ENCODE measurements at places on chromosomes 5 and 9.

GRCh38 chr9:27683181-27683580 lies 109.9 kb upstream of the C9orf72 start:
- no peak overlapping the region for H3K4me3 ChIP-seq
- DNase-seq, result no peak
- no peak overlapping the region for H3K27ac ChIP-seq
- no peaks in the 10 kb centered on the region for H3K27me3 ChIP-seq

GRCh38 chr9:113184539-113184938 lies 33.7 kb downstream of the SLC31A2 start:
- H3K4me3 ChIP-seq, result no peak overlapping the region
- H3K4me1 ChIP-seq, result no peaks in the 10 kb centered on the region
- peaks cover 60% of the 10 kb centered on the region for H3K36me3 ChIP-seq
- no peaks in the 10 kb centered on the region for H3K27me3 ChIP-seq
- no peak overlapping the region for H3K27ac ChIP-seq

- DNase-seq, result no peak
- H3K4me1 ChIP-seq, result no peaks in the 10 kb centered on the region
- no peaks in the 10 kb centered on the region for H3K36me3 ChIP-seq
- no peak overlapping the region for H3K27ac ChIP-seq
- H3K4me3 ChIP-seq, result no peak overlapping the region
These were observed 212.7 kb upstream of the CD180 start for GRCh38 chr5:67409126-67409777.

DNA sequence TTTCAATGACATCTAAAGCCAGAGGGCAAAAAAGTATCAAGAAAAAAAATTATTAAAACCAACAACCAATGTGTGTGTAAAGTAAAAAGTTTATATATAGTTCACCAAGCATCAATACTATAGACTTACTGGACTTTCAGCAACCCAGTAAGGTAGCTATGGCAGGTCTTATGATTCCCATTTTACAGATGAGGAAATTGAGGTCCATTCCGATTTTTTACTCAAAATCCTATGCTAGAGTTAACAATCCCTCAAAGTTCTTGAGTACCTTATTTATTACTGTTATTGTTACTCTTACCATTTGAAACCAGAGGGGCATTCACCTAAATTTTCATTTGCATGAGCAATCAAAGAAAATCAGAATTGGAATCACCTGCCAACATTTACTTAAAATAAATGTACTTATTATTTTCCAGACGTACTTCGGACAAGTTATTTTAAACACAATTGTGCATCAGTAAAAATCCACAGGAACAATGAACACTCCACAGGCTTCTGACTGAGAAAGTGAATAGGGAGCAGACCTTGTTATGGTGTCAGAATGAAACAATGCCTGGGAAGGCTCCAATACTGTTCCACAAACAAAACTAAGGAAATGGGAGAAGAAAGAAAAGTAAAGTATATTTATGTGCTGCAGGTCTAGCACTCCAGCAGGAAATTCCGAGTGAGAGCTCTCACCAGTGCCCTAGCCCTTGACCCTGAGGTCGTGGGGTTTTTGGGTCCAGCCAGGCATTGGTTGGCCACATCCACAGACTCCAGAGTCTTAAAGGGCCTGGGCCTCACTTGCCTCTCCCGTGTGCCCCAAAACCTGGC lies 229.9 kb downstream of the PIK3R1 start:
- no peaks in the 10 kb centered on the region for H3K36me3 ChIP-seq
- DNase-seq, result no peak
- H3K27ac ChIP-seq, result no peak overlapping the region
- H3K4me3 ChIP-seq, result no peak overlapping the region
- peaks cover 20% of the 10 kb centered on the region for H3K4me1 ChIP-seq
- no peaks in the 10 kb centered on the region for H3K27me3 ChIP-seq

GRCh38 chr5:149392718-149393117 lies 13.6 kb upstream of the IL17B start:
- DNase-seq, result no peak
- no peaks in the 10 kb centered on the region for H3K27me3 ChIP-seq
- no peaks in the 10 kb centered on the region for H3K4me1 ChIP-seq
- no peak overlapping the region for H3K4me3 ChIP-seq

GRCh38 chr5:131749138-131749537 lies 47.7 kb downstream of the FNIP1 start:
- DNase-seq, result no peak
- peaks cover 15% of the 10 kb centered on the region for H3K36me3 ChIP-seq
- no peak overlapping the region for H3K4me3 ChIP-seq
- no peaks in the 10 kb centered on the region for H3K27me3 ChIP-seq
- H3K4me1 ChIP-seq, result peaks cover 40% of the 10 kb centered on the region

GRCh38 chr5:36360307-36360706 lies 58.6 kb upstream of the RANBP3L start:
- no peak overlapping the region for H3K27ac ChIP-seq
- no peak for DNase-seq
- H3K4me1 ChIP-seq, result peaks cover 5% of the 10 kb centered on the region
- H3K4me3 ChIP-seq, result no peak overlapping the region
- H3K27me3 ChIP-seq, result no peaks in the 10 kb centered on the region
- H3K36me3 ChIP-seq, result no peaks in the 10 kb centered on the region

- no peaks in the 10 kb centered on the region for H3K36me3 ChIP-seq
- peaks cover 2% of the 10 kb centered on the region for H3K27me3 ChIP-seq
- H3K4me3 ChIP-seq, result no peak overlapping the region
- H3K4me1 ChIP-seq, result no peaks in the 10 kb centered on the region
- DNase-seq, result no peak
These were observed 89.6 kb downstream of the ASTN2 start for GRCh38 chr9:117325110-117325731.

DNA sequence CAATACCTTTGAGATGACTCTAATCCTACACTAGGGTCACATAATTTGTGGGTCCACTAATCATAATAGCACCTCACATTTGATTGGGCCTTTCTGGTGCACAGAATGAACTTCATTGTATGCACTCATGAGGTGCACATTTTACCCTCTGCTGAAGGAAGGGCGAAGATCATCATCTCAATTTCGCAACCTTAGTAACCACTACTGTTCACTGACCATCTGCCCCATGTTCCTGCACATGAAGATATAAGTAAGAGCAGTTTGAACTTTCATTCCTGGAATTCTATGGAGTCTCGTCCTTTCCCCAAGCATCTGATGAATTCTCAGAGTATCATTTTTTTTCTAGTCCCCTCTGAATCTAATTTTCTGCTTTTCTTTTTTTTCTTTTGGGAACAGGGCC lies 21.2 kb downstream of the GAS1 start:
- no peak overlapping the region for H3K4me3 ChIP-seq
- H3K36me3 ChIP-seq, result peaks cover 3% of the 10 kb centered on the region
- DNase-seq, result no peak
- no peaks in the 10 kb centered on the region for H3K4me1 ChIP-seq
- no peak overlapping the region for H3K27ac ChIP-seq

GRCh38 chr5:126961702-126962101 lies 68.7 kb downstream of the MARCHF3 start:
- no peak for DNase-seq
- H3K36me3 ChIP-seq, result peaks cover 2% of the 10 kb centered on the region
- H3K4me3 ChIP-seq, result no peak overlapping the region
- H3K27me3 ChIP-seq, result no peaks in the 10 kb centered on the region
- H3K4me1 ChIP-seq, result peaks cover 11% of the 10 kb centered on the region

GRCh38 chr5:137393196-137393993 lies 105.7 kb downstream of the SPOCK1 start:
- H3K4me1 ChIP-seq, result no peaks in the 10 kb centered on the region
- H3K36me3 ChIP-seq, result no peaks in the 10 kb centered on the region
- no peak for DNase-seq
- H3K27ac ChIP-seq, result no peak overlapping the region

- DNase-seq, result peak; percentile 51
- H3K36me3 ChIP-seq, result peaks cover 82% of the 10 kb centered on the region
- H3K27me3 ChIP-seq, result no peaks in the 10 kb centered on the region
- peaks cover 99% of the 10 kb centered on the region for H3K4me1 ChIP-seq
- H3K27ac ChIP-seq, result peak overlapping the region; percentile 100
These were observed 77.9 kb downstream of the SEMA4D start for GRCh38 chr9:89419978-89420394.

DNA sequence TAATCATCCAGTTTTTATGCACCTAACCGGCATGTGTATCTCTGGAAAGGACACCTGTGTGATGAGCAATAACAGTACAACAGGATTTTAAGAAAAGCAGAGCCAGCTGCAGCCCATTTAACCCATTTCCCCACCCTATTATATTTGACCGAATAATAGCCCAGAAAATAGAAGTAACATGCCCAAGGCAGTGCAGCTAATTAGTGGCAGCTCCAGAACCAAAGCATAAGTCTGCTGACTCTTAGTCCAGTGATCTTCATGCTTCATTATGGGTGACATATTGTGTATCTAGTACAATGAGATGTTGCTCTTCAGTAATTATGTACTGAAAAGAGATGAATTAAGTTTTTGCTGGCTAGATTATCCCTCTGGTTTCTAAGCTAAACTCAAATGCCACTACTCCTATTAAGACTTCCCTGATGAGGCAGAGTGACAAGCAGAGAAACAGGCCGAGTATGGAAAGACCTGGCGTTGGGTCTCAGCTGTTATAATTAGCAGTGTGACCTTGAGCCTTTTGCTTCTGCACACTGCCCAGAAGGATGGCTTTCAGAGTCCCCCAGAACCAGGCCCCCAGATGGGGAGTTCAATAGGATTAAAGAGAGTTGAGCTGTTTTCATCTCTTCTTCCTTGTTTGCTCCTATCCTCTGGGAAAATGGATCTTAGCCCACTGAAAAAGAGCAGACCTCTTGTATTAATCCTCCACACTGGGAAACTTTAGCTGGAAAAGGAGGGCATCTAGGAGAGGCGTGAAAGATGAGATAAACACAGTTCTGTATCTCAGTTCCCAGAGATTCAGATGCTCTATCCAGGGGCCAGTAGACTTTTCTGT lies 10.8 kb upstream of the C1QTNF3 start:
- H3K4me1 ChIP-seq, result peaks cover 2% of the 10 kb centered on the region
- DNase-seq, result no peak
- peaks cover 11% of the 10 kb centered on the region for H3K36me3 ChIP-seq
- no peak overlapping the region for H3K27ac ChIP-seq
- no peak overlapping the region for H3K4me3 ChIP-seq

DNA sequence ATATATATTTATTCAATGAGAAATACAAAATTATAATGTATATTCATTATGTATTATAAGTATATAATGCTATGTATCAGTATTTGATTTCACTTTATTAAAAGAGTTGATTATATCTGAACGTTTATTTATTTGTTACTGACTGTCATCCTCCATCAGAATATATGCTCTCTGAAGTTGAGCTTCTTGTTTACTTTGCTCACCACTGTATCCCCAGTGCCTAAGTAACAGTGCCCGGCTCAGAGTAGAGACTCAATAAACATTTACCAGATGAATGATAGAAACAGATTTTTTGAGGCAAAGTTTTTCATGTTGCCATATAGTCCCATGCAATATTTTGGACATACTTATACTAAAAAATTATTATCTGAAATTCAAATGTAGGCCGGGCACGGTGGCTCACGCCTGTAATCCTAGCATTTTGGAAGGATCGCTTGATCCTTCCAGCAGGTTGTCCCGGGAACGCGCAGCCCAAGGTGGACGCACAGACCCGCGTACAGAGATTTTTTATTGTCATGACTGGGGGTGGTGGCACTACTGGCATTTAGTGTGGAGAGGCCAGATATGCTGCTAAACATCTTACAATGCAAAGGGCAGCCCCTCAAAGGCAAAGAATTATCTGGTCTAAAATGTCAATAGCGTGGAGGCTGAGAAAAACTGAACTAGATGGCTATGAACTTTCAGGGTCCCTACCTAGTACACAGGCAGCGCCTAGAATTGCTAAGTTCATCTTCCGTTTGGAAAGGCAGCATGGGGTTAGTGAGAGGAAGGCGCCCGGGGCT lies 761 bp upstream of the DNAJC25 start:
- H3K27ac ChIP-seq, result peak overlapping the region; percentile 81
- H3K4me3 ChIP-seq, result peak overlapping the region; percentile 91
- peaks cover 43% of the 10 kb centered on the region for H3K4me1 ChIP-seq
- H3K27me3 ChIP-seq, result no peaks in the 10 kb centered on the region
- peaks cover 31% of the 10 kb centered on the region for H3K36me3 ChIP-seq
- DNase-seq, result peak; percentile 4

GRCh38 chr5:107563959-107564544 lies 106.7 kb downstream of the EFNA5 start:
- H3K27me3 ChIP-seq, result peaks cover 14% of the 10 kb centered on the region
- H3K4me3 ChIP-seq, result no peak overlapping the region
- H3K4me1 ChIP-seq, result no peaks in the 10 kb centered on the region
- no peak overlapping the region for H3K27ac ChIP-seq
- DNase-seq, result no peak

DNA sequence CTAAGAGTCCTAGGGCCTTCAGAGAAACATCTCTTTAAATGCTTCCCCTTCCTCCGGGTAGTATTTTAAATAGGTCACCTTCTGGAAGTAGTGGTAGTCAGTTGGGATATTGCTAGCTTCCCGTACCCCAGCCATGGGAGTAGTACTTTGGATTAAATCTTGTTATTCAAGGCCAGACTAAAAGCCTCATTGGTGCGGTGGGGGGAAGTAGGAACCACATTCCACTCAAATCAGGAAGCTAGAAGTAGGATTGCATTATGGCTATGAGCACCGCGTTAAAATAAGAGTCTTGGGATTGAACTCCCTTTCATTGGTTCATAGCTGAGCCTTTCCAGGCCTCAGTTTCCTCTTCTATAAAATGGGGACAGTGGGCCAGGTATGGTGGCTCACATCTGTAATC lies 6.7 kb downstream of the KCNIP1 start:
- no peak for DNase-seq
- H3K4me1 ChIP-seq, result no peaks in the 10 kb centered on the region
- H3K36me3 ChIP-seq, result no peaks in the 10 kb centered on the region
- H3K4me3 ChIP-seq, result no peak overlapping the region
- H3K27me3 ChIP-seq, result peaks cover 12% of the 10 kb centered on the region
- no peak overlapping the region for H3K27ac ChIP-seq

DNA sequence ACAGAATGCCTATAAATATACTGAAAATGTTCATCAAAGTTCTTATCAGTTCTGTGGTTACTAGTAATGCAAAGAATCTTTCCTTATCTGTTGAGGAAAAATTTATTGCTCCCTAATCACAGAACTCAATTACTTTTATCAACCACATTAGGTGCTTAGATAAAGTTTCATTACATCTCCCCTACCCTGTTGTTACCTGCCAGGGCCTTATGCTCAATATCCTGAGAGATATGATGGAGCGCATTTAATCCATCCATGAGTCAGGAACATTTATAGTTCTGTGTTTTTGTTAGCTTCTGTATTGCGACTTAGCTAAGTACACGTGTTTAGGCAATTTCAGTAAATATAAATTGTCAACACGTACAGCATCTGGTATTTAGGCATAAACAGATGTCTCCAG lies 164.3 kb upstream of the ST8SIA4 start:
- H3K27ac ChIP-seq, result no peak overlapping the region
- H3K36me3 ChIP-seq, result no peaks in the 10 kb centered on the region
- DNase-seq, result no peak

GRCh38 chr5:154795235-154795596 lies 40.0 kb downstream of the LARP1 start:
- no peaks in the 10 kb centered on the region for H3K27me3 ChIP-seq
- H3K36me3 ChIP-seq, result peaks cover 66% of the 10 kb centered on the region
- DNase-seq, result no peak
- peaks cover 10% of the 10 kb centered on the region for H3K4me1 ChIP-seq

GRCh38 chr5:34691326-34691725 lies 35.2 kb downstream of the RAI14 start:
- peaks cover 17% of the 10 kb centered on the region for H3K4me1 ChIP-seq
- H3K27ac ChIP-seq, result no peak overlapping the region
- H3K27me3 ChIP-seq, result peaks cover 2% of the 10 kb centered on the region
- H3K4me3 ChIP-seq, result no peak overlapping the region
- H3K36me3 ChIP-seq, result no peaks in the 10 kb centered on the region
- no peak for DNase-seq

GRCh38 chr5:13553896-13554295 lies 390.6 kb downstream of the DNAH5 start:
- no peaks in the 10 kb centered on the region for H3K4me1 ChIP-seq
- no peaks in the 10 kb centered on the region for H3K27me3 ChIP-seq
- H3K36me3 ChIP-seq, result no peaks in the 10 kb centered on the region
- DNase-seq, result no peak
- H3K27ac ChIP-seq, result no peak overlapping the region

All from activated naive CD8-positive, alpha-beta T cell treated with anti-CD3 and anti-CD28 coated beads, Interleukin-2, amount 50 U/mL, for 24 hours (primary cell).